ENCODE measurements at places on chromosomes 4 and X.

- DNase-seq, result peak; percentile 79
These were observed 2.5 kb upstream of the HTRA3 start for GRCh38 chr4:8267077-8267476.

DNA sequence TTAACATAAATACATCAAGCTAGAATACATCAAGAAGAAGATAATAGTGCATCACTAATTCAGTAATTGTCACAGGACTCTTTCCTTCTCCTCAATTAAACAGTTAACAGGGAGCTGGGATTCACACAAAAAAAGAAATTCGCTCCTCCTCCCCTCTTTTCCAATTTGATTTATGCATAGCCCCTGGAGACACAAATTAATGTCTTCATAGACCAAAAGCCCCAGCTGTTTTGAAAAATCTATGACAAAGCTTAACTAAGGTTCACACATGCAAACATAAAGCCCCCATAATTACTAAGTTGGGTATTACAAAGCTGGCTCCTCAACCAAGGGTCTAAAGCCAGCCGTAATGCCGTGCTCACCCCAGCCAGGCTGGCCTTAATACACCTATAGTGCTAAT lies 61.2 kb downstream of the ENOX2 start:
- peak; percentile 54 for DNase-seq

DNA sequence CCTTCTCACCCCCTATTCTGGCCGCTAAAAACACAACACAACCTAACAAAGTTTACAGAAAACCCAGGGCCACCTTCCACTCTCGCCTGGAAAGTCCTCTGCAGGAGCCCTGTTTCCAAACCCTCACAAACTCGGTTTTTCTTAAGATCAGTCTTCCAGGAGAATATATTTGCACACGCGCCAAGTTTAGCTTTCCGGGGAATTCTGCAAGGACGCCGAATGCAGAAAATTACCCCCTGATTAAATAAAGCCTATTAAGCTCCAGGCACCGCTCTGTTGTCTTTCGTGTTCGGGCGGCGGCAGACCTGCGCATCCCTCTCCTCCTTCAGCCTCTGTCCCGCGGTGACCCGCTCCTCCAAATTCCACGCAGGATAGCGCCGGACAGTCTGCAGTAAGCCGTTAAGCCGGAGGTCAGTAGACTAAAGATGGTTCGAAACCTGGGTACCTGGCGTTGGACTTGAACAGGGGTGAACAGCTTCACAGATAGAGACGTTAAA lies 5.0 kb downstream of the MSX1 start:
- peak; percentile 71 for DNase-seq

DNA sequence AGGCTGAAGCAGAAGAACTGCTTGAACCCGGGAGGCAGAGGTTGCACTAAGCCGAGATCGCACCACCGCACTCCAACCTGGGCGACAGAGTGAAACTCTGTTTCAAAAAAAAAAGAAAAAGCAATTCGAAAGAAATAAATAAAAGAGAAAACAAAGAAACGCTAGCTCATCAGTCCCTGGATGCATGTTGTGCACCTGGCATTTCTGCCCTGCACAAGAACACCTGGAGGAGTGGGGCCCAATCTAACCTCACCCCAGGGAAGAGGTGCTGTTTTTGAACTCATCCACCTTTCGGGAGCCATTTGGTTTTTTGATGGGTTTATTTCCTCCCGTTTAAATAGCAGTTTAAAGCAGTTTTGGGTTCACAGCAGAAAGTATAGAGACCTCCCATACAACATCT lies 5.7 kb upstream of the MRFAP1 start:
- no peak for DNase-seq

- DNase-seq, result no peak
These were observed 45.1 kb upstream of the PPARGC1A start for GRCh38 chr4:23934915-23935314.

DNA sequence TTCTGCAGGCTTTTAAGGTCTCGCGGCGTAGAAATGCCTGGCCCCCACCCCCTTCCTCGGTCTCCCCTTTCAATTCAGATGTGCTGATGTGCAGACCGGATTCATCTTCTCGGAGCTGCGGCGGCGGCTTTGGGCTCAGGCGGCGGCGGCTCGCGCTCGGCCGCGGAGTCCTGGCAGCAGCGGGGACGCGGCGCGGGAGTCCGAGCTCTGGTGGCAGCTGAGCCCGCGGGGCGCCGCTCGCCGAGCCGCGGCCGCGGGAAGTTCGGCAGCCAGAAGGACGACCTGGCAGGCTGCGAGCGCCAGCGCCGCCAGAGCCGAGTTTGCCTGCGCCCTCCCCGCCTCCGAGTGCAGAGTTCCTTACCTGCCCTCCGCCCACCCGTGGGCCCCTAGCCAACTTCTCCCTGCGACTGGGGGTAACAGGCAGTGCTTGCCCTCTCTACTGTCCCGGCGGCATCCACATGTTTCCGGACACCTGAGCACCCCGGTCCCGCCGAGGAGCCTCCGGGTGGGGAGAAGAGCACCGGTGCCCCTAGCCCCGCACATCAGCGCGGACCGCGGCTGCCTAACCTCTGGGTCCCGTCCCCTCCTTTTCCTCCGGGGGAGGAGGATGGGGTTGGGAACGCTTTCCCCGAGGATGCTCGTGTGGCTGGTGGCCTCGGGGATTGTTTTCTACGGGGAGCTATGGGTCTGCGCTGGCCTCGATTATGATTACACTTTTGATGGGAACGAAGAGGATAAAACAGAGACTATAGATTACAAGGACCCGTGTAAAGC lies 448 bp downstream of the TLL1 start:
- DNase-seq, result peak; percentile 78

- DNase-seq, result peak; percentile 52
These were observed 330.5 kb upstream of the ZFP42 start for GRCh38 chr4:187665086-187665485.

- no peak for DNase-seq
These were observed 113.9 kb upstream of the ANXA3 start for GRCh38 chr4:78437608-78438088.

GRCh38 chr4:148376151-148376550 lies 66.1 kb downstream of the NR3C2 start:
- DNase-seq, result peak; percentile 39

DNA sequence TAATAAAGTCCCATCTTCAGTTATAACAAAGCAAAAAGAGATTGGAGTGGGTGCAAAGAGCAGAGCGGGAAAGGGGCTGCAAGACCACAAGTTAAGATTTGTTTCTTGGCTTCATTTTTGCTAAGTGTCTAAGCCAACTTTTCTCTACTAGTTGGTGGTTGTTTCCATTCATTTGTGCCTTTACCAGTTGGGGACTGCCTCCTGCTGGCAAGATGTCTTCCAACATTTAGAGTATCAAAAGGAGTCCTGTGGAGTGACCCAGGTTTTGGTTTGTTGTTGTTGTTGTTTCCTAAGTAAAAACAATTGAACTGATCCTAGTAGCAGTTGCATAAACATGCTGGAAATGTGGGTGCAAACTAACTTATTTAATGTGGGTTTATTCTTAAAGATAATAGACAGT lies 121.1 kb downstream of the SPATA18 start:
- DNase-seq, result no peak

- DNase-seq, result no peak
These were observed 39.6 kb downstream of the DKK2 start for GRCh38 chr4:106996490-106996889.

DNA sequence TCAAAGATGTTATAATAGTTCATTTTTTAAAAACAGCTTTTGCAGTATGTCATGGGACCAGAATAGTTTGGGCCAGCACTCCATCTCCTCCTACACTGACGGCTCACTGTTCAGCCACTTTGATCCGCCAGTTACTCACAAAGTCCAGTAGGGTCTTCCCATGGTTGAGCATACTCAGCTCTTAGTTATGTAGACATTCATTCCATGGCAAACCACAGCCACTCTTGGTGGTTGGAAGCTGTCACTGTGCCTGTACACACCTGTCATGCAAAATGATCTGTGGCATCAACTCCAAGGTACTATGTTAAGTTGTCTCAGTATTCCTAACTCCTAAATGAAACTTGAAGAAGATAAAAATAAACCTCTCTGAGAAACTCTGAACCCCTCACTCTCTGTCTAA lies 127.2 kb downstream of the NR3C2 start:
- no peak for DNase-seq

DNA sequence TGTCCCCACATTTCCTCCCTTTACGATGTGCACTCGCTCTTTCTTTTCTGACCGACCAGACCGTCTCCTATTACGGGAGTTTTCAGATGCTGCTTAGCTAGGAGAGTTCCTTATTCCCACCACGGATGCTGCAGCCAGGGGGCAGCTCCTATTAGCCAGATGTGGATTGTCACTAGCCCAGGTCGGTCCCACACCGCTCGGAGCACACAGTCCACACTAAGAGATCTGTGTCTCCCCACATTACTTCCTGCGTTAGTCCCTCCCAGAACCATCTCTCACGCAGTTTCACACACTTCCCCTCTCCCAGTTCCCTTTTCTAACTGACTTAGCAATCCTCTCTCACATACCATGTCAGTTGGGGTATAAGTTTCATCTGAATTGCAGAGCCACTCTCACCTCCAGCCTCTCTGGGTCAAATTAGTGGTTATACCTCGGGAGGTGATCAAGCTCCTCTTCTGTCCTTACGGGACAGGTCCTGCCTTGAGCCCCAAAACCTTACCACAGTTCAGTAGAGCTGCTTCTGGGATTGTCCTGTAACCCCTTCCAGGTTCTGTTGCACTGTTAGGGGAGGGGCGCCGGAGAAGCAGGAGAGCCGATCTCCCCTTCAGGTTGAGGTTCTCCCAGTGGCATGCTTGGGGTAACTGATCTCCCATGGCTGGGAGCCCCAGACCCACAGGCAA lies 28.2 kb downstream of the SULT1E1 start:
- no peak for DNase-seq

DNA sequence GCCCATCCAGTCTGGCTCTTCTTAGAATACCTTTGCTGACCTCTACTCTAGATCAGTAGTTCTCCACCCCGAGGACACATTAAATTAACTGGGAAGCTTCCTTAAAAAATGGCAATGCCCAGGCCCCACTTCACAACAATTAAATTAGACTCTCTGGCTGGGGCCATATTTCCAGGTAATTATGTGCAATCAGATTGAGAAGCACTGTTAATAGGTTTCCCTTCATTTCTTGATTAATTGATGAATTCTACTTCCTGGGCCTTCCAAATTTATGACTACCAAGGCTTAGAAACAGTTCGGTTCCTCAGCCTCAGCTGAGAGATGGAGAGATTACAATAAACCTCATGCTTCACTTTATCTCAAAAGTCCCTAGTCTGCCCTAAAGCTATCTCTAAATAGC lies 71.7 kb upstream of the LIMCH1 start:
- DNase-seq, result no peak

DNA sequence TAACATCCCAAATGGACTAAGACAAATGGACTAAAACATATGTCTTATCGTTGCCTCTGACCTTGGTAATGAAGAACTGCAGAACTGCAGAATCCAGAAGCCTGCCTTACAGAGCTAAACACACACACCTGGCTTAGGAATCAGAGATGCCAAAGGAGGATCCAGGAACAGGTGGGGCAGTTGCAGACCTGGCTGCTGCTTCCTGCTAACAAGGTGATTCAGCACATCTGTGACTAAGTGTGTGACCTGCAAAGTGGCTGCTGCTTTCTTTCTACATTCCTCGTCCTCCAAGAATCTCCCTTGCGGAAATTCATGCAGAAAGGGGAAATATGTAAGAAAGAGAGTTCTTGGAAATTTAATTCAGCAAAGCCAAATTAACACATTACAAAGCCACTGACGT lies 96.8 kb upstream of the NLGN4X start:
- no peak for DNase-seq

DNA sequence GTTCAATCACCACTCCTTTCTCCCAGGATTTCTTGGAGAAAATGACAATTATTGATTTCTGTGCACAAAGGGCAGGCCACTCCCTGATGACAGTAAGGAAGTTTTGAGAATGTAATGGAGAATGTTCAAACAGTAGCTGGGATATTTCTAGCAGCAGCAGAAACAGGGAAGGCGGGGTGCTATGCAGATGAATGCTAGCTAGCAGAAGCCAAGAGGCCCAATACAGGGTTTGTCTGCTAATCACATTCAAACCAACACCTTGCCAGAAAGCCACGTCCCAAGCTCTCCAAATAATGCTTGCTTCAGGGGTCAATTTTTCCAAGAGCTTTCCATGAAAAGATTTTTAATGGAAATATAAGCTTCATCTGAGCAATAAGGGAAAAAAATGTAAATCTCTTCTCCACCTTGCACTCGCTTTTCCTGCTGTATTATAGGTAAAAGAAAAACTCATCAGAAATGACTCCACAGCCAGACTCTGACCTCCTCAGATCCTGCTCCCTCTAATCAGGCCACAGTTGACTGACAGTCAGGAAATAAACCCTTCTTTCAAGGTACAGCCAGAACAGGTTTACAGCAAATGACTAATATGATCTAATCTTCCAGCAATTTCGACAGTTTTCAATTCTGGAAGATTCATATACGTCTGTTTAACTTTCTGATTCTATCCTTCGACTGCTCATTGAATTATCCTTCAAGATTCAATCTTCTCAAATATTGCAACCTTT lies 84.7 kb upstream of the PCDH19 start:
- no peak for DNase-seq

DNA sequence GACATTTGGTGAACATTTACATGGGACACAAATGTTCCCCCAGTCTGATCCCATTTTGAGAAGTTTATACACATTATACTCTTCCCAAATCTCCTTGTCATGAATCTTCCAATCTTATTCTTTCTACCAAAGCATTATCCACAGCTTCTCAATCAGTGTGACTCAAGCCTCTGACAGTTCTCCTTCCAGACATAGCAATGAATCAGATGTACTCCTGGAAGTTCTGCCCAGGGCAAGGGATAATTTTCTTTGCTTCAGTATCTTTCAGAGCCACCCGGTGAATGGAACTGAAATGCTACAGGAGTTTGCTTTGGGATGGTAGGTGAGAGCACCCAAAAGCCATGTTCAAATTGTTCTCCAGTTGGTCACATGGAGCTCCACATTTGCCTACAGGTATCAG lies 145.5 kb downstream of the ANXA5 start:
- no peak for DNase-seq

- DNase-seq, result no peak
These were observed 256.0 kb upstream of the SFRP2 start for GRCh38 chr4:154044742-154045485.

DNA sequence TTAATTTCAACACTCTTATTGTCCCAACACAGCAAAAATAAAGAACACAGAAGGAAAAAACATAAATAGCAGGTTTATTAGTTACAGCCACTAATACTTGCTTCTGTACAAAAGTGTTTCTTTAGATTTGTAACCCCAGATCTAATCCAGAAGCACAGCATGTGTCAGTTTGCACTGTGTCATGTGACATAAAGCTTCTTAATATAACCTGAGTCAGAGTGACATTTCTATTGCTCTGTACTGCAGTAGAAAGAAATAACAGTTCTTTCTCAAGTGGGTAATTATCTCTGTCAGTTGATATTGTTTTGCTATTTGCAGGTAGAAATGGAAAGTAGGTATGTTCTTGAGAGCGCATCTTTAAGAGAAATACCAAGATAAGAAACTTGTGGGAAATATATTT lies 422.5 kb downstream of the ZIC3 start:
- DNase-seq, result no peak

GRCh38 chr4:98518559-98519267 lies 139.7 kb downstream of the TSPAN5 start:
- no peak for DNase-seq

GRCh38 chrX:29172880-29173279 lies 585.6 kb downstream of the IL1RAPL1 start:
- no peak for DNase-seq
